Naive thymus-derived CD8-positive, alpha-beta T cell (primary cell): ENCODE measurements at places on chromosomes 2 and 18.

GRCh38 chr18:76407681-76408080 lies 87.4 kb downstream of the ZNF516 start:
- DNase-seq, result no peak

DNA sequence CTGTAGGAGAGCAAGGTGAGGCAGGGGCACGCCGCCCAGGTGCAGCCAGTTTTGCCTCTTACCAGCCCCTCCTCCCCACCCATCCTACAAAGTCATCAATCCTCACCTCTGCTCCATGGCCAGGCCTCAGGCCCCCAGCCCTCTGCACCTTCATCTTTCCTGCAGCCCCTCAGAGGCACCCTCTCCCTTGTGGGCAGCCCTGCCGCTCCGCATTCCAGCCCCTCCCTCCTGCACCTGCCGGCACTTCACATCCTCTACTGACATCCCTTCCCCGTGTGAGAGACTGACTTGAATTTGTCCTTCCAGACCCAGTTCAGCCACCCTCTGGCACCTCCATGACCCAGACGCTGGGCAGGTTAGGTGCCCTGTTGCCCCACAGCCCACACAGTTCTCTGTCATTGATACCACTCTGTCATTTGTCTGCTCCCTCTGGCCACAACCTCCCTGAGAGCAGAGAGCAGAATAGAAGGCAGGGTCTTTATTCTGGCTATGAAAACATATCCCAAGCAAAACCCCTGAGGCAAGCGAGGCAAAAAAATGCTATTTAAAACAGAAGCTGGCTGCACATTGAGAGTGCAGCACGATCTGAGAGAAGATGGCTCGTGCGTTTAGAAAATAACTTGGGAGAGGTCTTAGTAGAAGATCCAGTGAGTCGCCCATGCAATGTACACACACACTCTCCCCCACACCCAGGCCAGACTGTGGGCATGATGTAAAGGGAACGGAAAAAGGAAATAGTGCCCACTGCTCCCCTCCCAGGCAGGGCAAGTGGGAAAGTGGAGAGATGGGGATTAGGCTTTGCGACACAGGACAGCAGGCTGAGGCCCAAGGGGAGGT lies 25.9 kb downstream of the SDC1 start:
- no peak for DNase-seq

DNA sequence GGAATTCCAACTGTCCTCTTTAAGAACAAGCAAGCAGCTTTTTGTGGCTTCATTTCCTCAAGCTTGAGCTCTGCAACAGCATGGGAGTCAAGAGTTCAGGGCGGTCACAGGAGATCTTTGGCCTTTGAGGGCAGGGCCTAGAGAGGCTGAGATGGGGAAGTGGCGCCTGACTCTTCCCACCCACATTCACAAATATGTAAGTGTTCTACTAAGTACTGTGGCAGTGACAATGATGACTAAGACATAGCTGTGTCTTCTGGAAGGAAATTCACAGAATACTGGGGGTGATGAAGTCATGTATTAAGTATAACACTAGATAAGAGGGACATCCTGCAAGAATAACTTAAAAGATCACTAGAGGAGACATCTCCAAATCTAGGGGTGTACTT lies 15.0 kb downstream of the RND3 start:
- no peak for DNase-seq

DNA sequence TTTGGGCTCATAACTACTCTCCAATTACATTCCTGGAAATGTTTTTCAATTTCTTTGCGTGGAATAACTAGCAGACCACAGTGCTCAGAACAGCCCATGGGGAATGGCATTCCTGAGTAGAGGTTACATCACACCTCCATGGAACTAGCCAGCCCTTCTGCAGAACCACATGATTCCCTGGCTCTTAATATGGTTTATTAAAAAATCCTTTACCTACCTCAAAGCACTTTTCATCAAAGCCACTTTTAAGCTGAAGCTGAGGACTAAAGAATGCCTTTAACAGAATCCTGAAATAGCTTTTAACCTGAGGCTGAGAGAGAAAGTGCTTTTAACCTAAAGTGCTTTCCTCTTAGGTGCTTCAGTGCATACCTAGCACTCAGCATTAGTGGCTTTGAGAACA lies 376.3 kb downstream of the ARHGAP15 start:
- DNase-seq, result no peak

DNA sequence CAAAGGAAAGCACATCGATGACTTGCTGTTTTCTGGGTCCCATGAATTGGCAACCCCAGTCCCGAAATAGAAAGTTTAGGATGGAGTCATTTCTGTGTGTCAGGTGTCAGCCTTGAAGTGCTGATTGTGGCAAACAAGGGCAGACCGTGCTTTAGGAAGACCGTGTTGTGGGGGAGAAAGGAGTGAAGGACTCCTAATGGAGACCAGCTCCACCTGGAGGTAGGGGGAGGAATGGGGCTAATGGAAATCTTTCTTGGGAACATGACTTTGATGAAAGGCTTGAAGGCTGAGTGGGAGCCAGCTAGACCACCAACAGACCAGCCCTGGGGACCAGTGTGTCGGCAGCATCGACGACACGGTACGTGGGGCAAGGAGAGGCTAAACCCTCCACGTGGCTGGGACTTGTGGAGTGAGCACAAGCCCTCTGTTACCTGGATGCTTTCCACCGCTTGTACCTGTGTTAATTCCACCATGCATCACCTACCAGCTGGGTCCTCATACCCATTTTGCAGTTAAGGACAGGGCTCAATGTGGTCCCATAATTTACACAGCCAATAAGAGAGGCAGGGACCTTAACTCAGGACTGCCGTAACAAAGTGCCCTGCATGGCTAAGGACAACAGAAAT lies 104.2 kb downstream of the SH3BP4 start:
- DNase-seq, result no peak

GRCh38 chr18:7626175-7626921 lies 59.2 kb downstream of the PTPRM start:
- DNase-seq, result no peak

DNA sequence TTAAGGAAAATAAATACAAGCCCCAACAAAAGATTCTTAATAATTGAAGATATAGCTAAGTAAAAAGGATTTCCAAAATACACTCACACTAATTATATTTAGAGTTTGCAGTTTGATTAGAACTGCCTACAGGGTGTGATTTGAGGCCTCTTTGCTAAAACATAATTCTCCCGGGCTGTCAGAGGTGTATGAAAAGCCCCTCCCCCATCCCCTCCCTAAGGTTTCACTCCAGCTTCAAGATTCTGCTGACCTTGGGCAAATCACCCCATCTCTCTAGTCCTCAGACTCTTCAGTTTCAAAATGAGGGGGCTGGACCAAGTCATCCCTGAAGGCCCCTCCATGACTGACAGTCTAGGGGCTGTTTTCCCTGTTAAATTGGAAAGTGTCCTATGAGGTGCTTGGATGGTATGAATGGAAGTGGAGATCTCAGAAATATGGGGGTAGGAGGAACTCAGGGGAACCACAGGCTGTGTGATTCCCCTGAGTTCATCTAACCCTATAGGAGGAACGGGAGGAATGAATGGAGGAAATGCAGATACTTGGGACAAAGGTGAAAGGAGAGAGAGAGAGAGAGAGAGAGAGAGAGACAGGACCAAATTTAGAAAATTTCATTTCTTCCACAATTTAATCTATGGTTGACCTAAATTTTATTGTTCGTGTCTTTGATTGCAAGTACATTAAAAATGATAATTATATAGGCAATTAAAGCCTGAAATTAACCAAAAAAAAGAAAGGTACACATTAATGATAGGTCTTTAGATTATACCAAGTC lies 107.5 kb downstream of the SPP2 start:
- no peak for DNase-seq

DNA sequence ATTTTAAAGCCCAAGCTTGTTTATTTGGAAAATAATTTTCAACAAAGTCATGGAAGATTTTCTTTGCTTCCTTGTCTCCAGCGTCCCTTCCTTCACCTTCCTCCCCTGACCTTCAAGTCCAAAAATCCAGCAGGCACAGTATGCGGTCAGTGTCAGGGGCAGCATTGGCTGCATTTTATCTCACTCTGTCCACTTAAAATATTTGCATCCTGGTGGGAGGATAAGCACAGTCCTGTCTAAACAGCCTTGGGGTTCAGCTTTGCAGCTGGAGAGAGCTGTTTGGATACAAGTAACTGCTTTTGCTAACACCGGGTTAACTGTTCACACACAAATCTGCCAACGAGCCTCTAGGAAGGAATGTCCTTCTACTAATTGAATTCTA lies 318.1 kb downstream of the PDE11A start:
- no peak for DNase-seq

GRCh38 chr2:3319134-3319533 lies 58.5 kb downstream of the EIPR1 start:
- no peak for DNase-seq

GRCh38 chr2:132448771-132449170 lies 32.2 kb downstream of the GPR39 start:
- no peak for DNase-seq

DNA sequence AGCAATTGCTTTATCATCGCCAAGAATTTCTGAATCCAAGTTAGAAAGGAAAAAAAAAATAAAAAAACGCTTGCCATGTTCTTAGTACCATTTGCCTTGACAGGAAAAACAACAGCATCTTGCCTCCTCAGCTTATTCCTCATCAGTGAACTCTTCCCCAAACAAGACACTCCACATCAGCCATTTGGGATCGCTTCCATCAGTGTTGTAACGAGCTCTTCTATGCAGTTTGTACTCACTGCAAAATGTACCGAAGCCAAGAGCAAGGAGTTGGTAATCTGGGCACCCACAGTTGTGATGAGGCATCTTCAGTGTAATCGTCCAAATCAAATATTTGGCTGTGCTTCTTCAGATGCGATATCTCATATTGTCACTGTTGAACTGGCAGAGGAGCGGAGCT lies 503.7 kb downstream of the TMEM182 start:
- no peak for DNase-seq

DNA sequence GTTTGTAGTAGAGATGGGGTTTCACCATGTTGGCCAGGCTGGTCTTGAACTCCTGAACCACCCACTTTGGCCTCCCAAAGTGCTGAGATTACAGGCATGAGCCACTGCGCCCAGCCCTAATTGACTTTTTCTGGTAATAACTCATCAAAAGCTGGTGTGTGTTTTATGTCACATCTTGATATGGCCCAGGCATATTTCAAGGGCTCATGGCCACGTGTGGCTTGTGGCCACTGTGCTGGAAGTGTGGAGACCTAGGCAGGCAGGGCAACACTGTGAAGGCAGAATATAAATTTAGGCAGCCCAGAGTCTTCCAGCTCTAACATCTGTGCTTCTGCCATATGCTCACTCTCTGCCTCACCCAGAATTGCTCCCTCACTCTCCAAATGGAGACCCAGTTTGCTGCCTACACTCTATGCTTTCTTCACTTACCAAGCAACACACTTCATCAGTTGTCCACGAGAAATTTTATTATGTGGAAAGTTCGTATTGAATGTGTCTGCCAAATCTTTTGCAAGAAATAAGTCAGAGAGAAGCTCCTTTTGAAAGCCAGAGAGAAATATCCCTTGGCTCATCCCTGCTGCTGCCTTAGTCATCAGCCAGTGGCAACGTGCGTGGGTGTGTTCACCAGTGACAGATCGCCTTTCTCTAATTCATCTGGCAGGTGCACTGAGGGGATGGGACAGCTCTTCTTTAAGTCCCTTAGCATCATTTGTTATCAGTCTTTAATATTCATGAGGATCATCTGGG lies 129.4 kb upstream of the CXCR4 start:
- no peak for DNase-seq

DNA sequence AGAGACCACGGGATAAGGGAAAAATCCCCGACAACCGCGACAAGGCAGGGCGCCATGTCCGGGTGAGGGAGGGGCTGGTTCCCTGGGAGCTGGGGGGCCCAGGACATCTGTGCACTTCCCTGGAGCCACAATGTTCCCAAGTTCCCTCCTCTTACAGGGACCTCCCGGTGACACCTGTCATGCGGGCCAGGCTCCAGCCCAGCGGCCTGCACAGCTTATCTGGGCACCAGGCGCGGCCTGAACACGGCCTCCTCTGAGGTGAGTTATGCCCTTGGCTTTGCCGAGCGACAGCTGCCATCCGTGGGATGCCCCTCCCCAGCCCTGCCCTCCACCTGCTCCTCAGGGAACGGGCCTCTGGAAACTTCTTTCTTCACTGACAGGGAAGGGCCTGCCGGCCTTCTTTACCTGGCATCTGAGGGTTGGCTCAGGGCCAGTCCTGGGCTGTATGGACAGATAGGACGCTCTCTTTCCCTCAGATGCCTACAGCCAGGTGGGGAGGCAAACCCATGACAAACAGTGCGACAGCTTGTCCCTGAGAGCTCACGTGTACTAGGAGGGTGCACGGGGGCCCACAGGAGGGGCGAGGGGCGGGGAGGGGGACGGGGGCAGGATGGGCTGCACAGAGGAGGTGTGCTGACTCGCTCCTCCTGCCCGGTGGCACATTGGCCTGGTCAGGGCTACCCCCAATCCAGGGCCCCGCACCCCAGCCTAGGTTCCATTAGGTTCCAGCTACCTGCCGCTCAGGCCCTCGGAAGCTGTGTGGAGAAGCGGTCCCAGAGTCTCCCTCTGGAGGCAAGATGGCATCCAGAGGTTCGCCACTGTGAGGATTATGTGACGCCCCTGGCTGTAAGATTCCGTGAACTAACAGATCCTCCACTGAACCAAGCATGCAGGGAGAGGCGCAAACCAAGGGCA lies 34.9 kb upstream of the HPCAL1 start:
- DNase-seq, result no peak

DNA sequence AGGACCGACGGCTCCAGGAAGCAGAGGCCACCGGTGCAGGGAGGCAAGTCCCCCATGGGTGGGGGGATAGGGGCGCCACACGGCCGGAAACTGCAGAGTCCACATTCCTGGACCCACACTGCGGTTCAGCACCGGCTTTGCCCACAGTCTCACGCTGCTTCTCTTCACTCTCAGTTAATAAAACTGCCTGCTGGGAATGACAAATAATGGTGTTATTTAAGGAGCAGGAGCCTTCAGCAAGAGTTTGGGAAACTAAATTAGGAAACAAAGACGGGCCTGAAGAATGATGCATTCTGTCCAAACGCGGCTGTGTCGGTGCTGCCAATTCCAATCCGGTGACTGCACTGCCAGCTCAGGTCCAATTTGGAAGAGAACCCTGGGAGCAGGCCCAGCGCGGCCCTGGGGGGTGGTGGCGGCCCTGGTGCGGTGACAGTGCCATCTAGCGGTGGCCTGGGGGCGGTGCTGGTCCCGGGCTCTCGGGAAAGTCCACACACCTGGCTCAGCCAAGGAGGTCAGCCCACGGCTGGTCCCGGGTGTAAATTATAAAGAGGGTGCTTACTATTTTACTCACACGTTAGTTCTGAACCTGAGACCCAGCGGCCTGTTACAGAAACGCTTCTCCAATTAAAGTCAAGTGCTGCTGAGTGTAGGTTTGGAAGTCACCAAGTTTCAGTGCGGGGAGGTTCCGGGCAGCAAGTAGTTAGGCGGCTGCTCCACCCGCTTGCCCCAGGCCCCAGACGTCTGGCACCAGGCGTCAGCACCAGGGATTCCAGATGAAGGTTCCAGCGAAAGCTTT lies 73.1 kb upstream of the PXDN start:
- DNase-seq, result peak; percentile 55

- DNase-seq, result no peak
These were observed 99.7 kb upstream of the CTDP1 start for GRCh38 chr18:79579807-79580497.
